ENCODE measurements at places on chromosomes 2 and 18.

- no peak for DNase-seq
Measured at GRCh38 chr2:41610501-41611190, 437.2 kb upstream of the PKDCC start.

DNA sequence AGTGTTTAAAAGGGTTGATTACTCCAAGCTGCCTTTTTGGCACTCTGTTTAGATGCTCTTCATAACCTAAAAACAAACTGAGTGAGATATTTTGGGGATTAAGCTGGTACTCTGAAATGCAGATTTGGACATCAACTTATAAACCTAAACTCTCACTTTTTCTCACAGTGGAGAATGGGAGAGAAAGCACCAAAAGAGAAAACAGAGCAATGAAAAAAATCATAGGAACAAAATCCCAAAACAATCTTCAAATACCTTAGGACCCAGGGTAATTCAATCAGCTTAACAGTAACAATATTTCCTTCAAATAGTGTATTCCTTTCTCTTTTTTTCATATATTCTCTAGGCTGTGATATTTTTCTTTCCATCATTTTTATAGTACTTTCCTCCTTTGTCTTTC, 11.5 kb downstream of the LRP1B start:
- DNase-seq = no peak

- DNase-seq = no peak
Measured at GRCh38 chr2:10891390-10891789, 20.3 kb upstream of the KCNF1 start.

GRCh38 chr2:236173729-236174607, 5.8 kb upstream of the GBX2 start:
- DNase-seq = no peak

DNA sequence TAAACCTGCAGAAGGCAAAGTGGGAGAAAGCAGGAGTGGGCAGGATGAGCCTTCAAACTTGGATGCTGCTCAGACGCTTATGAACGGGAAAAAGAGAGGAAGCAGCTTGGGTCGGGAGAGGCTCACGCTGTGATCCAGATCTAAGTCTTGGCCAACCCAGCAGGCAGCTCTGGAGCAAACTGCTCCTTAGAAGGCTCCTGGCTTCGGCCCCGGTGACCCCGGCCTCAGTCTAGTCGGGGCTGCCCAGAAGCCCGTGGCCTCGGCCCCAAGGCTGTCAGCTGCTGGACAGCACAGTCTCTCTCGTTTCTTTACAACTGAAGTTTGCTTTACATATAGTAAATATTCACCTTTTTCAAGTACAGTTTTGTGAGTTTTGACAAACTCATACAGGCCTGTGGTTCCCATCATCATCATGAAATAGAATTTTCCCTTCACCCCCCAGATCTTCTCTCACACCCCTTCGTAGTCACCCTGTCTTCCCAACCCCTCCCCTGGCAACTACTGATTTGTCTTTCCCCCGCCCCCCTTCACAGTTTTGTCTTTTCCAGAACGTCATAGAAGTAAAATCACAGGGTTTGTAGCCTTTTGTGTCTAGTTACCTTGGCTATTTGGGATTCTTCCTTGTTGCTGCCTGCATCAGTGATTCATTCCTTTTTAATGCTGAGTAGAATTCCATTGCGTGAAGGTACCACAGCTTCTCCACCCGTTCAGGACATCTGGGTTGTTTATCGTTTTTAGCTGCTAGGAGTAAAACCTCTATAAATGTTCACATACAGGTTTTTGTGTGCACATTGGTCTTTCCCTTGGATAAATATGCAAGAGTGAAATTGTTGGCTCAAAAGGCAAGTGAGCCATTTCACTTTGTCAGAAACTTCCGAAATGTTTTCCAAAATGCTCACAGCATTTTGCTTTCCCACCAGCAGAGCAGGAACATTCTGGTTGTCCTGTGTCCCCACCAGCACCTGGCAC, 35.1 kb downstream of the MYO7B start:
- DNase-seq = no peak

- no peak for DNase-seq
Measured at GRCh38 chr18:74521068-74521725, 13.1 kb upstream of the CNDP1 start.

GRCh38 chr18:11668441-11669169, 20.5 kb upstream of the GNAL start:
- no peak for DNase-seq

- DNase-seq = no peak
Measured at GRCh38 chr2:126650994-126651393, 5.0 kb upstream of the GYPC start.

DNA sequence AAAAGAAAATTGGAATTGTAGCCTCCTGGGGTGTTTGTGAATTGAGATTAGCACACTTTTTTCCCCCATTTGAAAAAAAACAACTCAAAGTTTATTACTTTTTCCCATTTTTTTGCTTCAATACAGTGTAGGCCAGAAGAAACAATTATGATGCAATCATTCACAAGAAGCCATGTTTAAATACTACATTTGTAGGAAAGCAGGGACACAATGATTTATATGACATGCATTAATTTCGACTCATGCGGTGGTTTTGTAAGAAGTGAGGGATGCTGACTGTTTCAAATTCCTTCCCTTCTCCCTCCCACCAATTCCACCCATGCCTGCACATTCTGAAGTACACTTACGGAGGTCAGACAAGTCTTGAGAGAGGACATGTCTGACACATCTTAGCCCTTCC, 774.2 kb upstream of the FSHR start:
- no peak for DNase-seq

- DNase-seq = no peak
Measured at GRCh38 chr2:59239146-59239545, 998.0 kb upstream of the FANCL start.

- DNase-seq = no peak
Measured at GRCh38 chr2:14616950-14617349, 15.6 kb upstream of the LRATD1 start.

DNA sequence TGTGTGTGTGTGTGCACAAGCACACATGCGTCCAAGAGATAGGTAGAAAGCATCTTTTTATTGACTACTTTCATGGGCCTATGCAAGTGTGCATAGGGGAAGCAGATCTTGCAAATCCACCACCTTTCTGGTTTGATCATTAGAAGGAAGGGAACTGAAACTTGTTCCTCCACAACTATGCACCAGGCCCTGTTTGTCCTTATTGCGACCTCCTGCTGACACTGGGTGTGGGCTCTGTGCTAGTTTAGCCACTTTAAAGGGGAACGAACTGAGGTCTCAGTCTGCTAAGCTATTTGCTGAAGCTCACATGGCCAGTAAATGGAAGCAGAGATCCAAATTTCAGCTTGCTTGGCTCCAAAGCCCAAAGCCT, 32.1 kb upstream of the INSIG2 start:
- DNase-seq = no peak

DNA sequence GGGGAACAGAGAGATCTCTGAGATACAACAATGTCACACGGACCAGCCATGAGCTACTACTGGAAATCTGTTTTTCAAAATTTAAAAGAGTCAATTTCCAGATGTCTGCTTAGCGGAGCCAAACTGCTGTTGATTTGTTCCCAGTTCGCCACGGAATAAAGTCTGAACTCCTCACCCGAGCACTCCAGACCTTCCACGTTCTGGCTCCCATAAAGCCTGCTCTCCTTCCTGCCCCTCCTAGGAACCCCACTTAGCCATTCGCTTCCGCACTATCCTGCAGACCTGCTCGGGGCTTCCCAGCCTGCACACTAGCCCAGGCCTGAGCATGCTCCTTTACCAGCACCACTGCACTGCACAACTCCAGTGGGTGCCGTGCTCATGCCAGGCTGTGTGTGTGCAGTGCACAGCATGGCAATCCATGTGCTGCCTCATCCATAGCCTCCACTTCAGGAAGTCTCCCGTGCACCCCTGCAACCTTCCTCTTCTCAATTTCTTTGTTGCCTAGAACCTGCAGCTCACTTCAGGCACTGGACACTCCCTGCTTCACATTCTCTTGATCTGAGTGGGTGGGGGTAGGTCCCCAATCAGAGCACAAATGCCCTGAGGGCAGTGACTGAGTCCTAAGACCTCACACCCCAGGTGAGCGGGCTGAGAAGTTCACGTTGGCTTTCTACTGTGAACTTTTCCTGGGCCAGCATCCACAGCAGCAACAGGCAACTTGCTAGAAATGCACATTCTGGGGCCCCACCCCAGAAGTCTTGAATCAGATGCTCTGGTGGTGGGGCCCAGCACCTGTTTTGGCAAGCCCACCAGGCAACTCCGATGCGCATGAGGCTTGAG, 53.7 kb downstream of the ZBTB7C start:
- DNase-seq = no peak

DNA sequence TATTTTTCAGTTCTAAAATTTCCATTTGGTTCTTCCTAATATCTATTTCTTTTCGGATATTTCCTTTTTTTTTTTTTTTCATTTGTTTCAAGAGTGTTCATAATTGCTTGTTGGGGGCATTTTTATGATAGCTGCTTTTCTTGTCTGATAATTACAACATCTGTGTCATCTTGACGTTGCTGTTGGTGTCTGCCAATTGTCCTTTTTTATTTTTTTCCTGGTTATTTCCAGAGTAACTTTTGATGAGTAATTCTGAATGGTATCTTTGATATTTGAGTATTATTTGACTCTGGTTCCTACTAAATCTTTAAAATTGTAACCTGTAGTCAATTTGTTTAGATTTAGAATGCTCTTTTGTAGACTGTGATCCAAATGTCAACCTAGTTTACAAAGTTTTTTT, 51.3 kb upstream of the CHRNA1 start:
- no peak for DNase-seq

- DNase-seq = no peak
Measured at GRCh38 chr2:233297076-233297475, 10.5 kb upstream of the SAG start.

- no peak for DNase-seq
Measured at GRCh38 chr18:55328301-55328700, 259.7 kb downstream of the TCF4 start.

Measured in CD4-positive, alpha-beta T cell treated with Interleukin-2 at 100 ng/mL for 4 hours (primary cell).